ENCODE measurements at places on chromosomes 1 and 21. TPM values are rescaled to one million over a fixed set of nuclear protein-coding genes. Genes with fewer than 3 reads are reported as not detected.

Gene TBX15
- 0.10 TPM for total RNA-seq

Gene CCDC185
- total RNA-seq, result not detected

Gene UBR4
- total RNA-seq, result 105 TPM

Gene HAO2
- total RNA-seq, result not detected

Gene OR2M3
- total RNA-seq, result not detected

Gene CD1E
- not detected for total RNA-seq

Gene PLA2G2C
- total RNA-seq, result not detected

Gene TATDN3
- total RNA-seq, result 13.2 TPM

Gene TDRD10
- not detected for total RNA-seq

Gene LDLRAD1
- not detected for total RNA-seq

Gene PRR9
- not detected for total RNA-seq
